Adipocyte (in vitro differentiated cells): ENCODE measurements at places on chromosomes 1 and 21.
A peak's percentile ranks its signal among the peaks of the same experiment; 100 is the strongest.

GRCh38 chr21:28561772-28562171 lies 430.9 kb downstream of the LTN1 start:
- DNase-seq, result no peak

DNA sequence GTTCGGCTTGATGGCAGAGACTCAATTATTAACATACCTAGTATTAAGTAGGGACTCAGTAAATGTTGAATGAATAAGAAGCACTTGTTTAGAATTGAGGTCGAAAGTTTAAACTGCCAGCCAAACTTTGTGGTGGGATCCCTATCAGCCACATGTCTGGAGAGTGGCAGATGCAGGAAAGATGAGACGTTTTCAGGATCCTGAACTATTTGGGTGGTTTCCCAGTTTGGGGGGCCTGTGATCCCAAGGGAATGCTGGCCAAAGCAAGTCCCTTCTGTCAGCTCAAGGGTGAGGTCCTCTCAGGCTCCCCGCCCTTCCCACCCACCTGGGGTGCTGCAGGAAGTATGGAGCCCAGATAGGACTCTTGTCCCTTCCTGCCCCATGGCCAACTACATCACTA lies 38.6 kb downstream of the KCNC4 start:
- no peak for DNase-seq

DNA sequence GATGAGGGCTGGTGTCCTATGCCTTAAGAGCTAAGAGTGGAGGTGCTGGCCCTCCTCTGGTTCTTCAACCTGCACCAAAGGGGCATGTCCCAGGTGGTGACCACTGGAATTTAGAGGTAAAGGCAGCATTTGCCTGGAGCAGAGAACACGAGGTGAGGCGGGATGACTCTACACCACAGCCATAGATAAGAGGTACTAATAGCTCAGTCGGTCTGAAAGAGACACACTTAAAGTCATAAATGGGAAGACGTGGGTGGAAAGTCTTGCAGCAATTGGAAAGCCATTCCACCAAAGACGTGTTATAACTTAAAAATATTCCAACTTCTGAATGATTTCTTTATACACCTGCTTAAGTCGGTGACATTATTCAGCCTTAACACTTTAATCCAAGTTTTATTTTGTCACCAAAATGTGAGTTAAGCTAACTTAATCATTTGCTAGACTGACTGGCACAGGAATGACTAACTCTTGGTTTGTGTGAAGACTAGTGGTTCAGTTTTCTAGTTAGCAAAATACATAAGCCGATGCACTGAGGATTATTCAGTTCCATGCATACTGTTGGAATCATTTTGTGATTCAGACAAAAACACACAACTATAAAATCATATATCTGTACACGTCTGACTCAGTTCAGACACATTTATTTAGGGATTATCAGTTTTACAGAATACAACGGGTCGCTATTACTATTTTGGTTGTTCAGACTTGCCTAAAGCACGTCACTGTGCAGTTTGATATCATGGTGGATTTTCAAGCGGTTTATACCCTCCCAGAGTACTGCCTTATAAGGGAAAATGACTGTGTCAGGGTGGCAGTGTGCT lies 4.6 kb upstream of the ETS2 start:
- no peak for DNase-seq

DNA sequence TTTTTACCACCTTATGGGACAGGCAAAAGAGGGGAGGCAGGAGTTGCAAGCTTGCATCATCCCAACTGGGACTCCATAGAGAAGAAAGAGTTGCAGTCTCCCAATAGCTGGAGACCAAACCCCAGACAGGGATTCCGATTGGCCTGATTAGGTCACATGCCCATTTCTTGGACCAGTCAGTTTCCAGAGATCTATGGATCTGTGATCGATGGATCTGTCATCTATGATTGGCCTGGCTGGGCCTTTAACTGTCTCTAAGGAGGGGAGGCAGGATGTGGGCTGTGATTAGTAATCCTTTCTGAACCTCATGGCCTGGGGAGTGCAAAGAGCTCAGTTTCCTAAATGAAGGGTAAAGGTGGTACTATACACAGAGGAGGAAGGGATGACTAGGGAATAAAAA lies 252.1 kb downstream of the MATN1 start:
- no peak for DNase-seq

- DNase-seq, result no peak
These were observed 442.7 kb downstream of the PTBP2 start for GRCh38 chr1:97164276-97164639.

GRCh38 chr1:109115685-109116084 lies 1.8 kb downstream of the ELAPOR1 start:
- DNase-seq, result no peak

- no peak for DNase-seq
These were observed 94.8 kb downstream of the TGFBR3 start for GRCh38 chr1:91791103-91791502.

- no peak for DNase-seq
These were observed 3.8 kb upstream of the SLC50A1 start for GRCh38 chr1:155131856-155132255.

DNA sequence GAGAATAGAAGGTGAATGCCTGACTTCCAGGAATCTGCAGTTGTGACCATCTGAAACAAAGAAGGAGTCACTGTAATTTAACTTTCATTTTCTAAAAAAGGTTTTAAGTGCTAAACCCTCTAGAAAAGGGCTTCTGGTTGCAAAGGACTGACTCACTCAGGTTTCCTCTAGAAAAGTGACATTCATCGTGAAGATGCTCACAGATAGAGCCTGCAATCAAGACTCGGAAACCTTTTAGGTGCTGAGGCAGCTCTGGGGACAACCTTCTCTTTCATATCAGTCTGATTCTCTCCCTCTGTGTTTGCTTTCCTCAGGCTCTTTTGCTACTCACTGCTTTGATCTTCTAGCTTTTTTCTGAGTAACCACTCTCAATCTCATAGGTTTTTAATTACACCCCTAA lies 8.2 kb downstream of the BCL9 start:
- DNase-seq, result no peak

DNA sequence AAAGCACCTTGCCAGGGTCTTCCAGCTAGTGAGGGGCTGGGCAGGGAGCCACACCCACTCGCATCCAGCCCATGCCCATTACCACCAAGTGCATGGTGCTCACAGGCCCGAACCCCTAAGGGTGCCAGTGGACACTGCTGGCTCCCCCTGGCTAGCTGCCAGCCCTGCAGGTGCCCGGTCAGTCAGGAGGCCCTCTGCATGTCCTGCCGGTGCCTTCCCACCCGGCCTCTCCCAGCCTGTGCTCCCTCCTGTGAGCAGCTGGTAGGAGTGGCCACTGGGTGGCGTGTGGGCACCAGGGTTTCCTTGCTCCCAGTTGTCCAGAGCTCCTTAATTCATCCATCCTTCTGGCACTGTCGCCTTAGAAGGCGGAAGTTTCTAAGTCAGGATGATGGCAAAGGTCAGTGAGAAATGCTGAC lies 33.4 kb downstream of the QSOX1 start:
- DNase-seq, result peak; percentile 68

DNA sequence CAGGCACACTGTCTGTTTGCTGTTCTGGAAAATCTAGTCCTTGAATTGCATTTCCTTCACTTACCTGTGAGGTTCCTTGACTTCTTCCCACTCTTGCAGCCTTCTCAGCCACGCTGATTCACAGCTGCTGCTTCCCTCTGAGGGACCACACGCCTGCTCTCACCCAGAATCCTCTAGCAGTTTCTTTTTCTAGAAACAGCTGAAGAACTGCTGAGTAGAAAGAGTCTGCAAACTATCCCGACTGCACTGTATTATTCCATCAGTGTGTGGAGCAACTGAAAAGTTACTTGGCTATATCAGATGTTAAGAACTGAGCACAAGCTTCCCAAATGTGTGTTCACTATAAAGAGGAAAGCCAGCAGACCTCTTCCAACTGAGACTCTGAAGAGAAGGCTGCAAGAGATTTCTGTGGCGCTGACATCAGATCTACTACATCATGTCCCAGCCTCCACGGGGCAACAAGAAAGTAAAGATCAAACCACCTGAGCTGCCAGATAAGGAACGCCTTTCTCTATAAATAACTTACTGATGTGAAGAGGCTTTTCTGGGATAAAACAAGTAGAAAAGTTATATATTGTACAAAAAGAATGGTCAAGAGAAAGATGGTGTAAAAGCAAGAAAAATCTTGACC lies 226.6 kb downstream of the RERE start:
- no peak for DNase-seq

DNA sequence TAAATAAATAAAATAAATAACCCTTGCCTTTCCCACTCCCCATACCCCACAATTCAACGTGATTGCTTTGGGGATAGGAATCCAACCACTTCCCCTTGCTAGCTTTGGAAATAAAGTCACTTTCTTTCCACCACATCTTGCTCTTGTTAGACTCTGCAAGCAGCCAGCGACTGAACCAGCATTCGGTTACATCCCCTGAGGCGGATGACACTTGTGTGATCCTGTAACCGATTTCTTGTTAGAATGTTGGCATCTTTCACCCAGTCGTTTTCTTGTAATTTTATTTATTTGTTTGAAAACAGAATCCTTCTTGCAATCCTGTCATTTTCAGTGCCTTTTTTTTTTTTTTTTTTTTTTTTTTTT lies 1.6 kb upstream of the IFNGR2 start:
- peak; percentile 48 for DNase-seq

DNA sequence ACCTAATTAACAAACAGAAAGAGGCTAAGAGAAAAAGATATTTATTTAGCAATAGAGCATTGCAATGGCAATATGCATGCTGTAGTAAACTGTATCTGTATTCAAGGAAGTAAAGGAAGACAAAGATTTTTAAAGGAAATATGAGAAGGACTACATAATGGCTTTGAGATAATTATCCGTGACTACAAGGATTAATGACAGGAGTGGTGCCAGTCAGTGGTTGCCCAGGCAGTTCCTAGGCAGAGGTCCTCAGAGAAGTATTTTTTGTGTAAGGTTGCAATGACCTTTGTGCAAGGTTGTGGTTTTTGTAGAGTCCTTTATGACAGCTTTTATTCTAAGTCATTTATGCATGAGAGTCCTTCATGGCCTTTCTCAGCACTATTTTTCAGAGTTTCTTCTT lies 711.1 kb upstream of the CHRM3 start:
- no peak for DNase-seq

- peak; percentile 94 for DNase-seq
These were observed 76.3 kb downstream of the ITPKB start for GRCh38 chr1:226662642-226663326.

- DNase-seq, result no peak
These were observed 401 bp downstream of the ITLN1 start for GRCh38 chr1:160884579-160884978.

GRCh38 chr1:190936337-190936736 lies 458.7 kb upstream of the BRINP3 start:
- no peak for DNase-seq

DNA sequence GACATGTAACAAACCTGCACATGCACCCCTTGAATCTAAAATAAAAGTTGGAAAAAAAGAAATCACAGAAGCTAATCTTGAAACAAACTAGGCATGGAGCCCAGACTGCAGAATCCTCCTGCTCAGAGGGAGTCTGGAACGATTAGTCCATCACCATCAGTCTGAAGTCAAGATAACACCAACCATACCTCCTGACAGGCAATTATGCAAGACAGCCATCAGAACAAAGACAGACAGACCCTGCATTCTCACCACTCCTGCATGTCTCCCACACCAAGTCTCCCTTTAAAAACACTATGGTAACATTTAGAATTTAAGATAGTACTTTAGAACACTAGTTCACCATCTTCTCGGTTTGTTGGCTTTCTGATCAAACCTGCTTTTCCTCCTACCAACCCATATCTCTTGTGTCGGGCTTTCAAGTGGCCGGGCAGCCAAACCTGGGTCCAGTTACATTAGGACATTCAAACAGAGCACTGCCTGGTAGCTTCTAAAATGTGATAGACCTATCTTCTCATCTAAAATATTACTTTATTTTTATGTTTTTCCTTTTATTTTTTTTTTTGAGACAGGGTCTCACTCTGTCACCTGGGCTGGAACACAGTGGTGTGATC lies 10.1 kb downstream of the YARS1 start:
- no peak for DNase-seq

- no peak for DNase-seq
These were observed 81.8 kb upstream of the CD34 start for GRCh38 chr1:207992677-207993236.

GRCh38 chr1:55823541-55824250 lies 608.5 kb upstream of the USP24 start:
- DNase-seq, result peak; percentile 57

DNA sequence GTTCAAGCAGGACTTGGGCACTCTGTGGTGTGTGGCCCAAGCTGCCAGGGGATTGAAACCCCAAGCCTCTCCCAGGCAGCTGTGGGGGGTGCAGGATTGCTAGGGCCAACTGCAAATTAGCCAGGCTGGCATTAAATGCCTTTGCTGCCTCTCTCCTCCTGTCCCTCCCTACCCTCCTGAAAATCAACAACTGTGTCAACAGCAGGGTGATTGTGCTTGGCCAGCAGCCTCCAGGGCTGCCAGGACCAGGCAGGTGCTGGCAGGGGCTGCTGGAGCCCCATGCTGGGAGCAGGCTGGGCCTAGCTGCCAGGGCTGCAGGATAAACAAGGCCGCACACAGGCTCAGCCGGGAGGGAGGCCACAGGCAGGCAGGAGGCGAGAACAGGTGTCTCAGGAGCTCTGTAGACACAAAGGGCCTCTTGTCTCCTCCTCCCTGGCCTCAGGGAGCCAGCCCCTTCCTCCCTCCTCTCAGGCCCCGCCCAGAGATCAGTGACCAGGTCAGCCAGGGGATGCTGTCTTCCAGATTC lies 11.4 kb downstream of the SOX13 start:
- DNase-seq, result no peak

- DNase-seq, result peak; percentile 33
These were observed 2.4 kb downstream of the RAB7B start for GRCh38 chr1:206000641-206001339.

GRCh38 chr1:1264868-1265272 lies 8.8 kb downstream of the UBE2J2 start:
- DNase-seq, result peak; percentile 94

- peak; percentile 43 for DNase-seq
These were observed 9.9 kb upstream of the COG2 start for GRCh38 chr1:230632273-230632873.

DNA sequence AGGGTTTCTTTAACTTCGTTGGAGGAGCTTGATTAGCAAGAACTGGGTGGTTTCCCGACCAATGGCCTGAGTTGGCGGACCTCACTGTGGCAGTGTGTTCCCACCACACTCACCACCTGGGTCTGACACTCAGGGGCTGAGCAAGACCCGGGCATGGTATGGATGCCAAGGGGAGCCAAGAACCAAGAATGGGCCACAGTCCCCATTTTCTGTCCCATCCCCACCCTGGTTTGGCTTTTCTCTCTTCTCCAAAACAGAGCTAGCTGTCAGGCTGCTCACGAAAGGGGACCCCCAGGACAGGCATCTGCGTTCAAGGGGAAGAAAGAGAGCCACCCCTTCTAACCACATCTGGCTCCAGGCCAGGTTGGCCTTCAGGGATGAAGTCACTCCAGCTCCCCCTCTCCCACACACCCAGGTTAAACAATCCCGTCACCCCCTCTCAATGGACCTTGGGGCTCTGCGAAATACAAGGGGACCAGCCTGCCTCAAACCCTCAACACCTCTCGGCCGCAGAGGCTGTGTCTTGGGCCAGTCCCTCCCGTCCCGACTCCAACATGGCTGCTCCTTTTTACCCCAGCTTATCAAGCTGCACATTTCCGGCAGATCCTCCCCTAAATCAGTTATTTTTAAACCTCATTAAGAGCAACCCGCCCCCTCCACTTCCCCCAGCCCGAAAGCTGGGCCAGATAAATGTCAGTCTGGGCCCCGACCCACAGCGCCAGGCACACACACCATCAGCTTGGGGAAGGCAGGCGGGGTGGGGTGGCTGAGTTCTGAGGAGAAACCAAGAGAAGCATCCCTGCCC lies 3.4 kb downstream of the TAGLN2 start:
- no peak for DNase-seq

GRCh38 chr1:20430355-20431175 lies 55.4 kb downstream of the CAMK2N1 start:
- peak; percentile 29 for DNase-seq
